ENCODE measurements at places on chromosomes 11 and 22.

DNA sequence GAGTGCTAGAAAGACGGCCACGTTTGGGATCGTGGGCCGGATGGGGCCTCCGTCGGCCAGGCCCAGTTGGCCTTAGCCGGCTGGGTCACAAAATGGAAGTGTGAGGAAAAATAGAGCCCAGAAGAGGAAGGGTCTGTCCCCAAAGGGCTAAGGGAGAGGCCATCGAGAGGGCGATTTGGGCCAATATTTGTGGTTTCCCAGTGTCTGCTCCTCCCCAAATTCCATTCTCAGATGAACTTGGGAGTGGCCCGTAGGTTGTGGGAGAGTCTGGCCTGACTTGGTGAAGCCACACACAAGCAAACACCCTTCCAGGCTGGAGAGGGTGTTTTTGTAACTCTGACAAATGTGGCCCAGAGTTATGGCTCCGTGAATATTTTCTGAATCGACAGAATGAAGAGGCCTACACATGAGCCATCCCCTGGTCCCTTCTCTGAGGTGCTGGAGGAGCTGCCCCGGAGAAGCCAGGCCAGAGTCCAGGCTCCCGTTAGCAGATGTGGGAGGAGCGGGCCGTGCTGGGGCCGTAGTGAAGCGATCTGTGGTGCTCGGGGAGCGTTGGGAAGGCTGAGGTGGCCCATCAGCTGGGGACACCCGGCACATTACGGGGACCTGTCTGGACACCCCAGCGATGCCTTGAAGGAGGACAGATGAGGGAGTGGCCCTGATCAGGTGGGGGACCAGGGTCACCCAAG lies 73.5 kb upstream of the PPARA start:
- no peak for DNase-seq

GRCh38 chr11:27495710-27496300 lies 10.8 kb downstream of the LIN7C start:
- DNase-seq = no peak

DNA sequence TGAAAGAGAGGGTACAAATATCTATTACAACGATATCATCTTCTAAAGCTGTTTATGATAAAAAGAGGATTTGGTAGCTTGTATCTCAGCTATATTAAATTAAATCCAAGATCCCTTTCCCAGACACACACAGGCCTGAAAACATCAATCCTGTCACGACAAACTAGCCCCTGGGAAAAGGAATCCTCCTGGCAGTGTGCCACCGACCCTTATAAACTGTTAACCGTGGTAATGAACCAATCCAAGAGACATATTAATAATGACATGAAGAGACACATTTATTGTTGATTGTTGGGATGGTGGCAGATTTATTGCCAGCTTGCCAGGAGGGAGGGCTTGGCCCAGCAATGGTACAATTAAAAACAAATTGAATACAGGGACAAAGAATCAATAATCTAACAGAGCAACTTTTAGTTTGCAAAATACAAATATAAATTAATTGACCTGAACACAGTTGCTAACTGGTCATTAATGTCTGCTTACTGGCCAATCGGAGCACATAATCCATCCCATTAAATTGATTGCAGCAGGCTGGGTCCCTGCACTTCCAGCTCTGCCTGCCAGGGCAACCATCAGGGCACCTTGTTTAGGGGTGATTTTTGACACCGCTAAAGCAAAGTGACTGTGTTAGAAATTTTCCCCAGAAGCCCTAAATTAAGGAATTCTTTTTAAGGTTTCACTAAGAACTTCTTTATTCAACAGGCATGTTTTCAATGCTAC lies 887.6 kb downstream of the OPCML start:
- no peak for DNase-seq

DNA sequence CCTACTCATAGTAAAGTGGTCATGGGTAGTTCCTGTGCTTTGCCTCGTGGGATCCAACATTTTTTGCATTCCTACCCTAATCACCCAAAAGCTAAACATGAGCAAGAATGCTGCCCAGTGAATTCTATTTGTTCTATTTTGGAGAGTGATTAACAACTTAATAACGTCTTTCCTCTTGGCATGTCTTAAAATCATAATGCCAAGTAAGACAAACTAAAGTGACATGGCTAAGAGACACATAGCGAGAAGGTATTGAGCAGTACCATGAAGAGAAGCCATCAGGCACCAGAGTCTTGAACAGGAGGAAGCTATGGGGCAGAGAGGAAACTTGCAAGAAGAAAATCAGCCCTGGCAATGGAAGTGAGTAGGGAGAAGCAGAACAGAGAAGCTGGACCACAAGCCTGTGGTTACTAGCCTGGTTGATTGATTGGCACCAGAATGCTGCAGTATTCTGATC lies 32.0 kb downstream of the EXPH5 start:
- DNase-seq = no peak

- DNase-seq = no peak
These were observed 10.7 kb downstream of the SHANK3 start for GRCh38 chr22:50683086-50683993.

DNA sequence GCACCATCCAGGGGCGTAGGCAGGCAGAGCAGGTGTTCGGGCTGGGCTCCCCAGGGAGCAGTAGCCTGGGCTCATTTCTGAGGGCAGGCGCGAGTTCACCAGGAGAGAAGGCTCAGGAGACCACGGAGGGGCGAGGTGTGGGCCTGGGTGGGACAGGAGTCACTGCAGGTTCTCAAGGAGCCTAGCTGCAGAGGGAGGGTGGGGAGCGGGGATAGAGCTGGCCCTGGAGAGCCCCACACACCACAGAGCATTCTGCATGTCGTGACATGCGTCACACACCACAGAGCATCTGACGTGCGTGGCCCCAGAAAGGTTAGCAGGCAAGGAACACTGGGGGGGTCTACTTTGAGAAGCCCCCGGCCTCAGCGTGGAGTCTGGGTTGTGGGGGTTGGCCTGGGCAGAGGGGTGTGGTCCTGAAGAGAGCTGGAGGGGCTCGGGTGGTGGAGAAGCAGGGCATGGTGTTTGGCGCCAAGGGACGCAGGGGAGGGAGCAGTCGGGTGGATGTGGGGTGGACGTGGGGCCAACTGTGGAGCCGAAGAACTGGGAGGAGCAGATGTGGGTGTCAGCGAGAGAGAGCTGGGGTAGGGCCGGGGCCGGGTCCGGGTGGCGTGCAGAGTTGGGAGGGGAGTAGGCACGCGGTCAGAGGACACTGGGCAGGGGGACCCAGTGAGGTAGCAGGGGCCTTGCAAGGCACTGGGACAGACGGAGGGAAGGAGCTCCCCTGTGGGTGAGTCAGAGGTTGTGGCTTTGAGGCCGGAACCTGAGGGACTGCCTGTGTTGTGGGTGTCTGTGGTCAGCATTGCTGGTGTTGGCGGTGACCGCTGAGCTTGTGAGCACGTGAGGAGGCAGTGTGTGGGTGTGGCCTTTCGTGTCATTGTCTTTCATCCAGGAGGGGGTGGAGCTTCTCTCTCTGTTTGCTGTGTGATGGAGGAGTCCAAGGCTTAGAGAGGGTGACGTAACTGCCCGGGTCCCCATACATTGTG lies 25.5 kb downstream of the CTTN start:
- DNase-seq = no peak

DNA sequence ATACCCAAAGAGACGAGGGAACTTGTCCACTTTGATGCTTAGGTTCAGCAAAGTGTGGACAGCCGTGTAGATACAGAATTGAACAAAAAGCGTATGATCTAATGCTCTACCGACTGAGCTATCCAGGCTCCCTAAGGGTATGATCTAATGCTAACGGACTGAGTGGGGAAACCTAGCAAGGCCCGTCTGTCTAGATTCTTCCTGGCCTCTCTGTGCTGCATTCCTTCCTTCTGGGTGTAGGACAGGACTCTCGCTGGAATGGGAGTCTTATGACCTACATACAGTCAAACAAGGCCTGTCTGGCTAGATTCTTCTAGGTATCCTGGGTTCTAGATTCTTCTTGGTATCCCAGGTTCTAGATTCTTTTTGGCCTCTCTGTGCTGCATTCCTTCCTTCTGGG lies 8.4 kb upstream of the SLC15A3 start:
- DNase-seq = no peak

DNA sequence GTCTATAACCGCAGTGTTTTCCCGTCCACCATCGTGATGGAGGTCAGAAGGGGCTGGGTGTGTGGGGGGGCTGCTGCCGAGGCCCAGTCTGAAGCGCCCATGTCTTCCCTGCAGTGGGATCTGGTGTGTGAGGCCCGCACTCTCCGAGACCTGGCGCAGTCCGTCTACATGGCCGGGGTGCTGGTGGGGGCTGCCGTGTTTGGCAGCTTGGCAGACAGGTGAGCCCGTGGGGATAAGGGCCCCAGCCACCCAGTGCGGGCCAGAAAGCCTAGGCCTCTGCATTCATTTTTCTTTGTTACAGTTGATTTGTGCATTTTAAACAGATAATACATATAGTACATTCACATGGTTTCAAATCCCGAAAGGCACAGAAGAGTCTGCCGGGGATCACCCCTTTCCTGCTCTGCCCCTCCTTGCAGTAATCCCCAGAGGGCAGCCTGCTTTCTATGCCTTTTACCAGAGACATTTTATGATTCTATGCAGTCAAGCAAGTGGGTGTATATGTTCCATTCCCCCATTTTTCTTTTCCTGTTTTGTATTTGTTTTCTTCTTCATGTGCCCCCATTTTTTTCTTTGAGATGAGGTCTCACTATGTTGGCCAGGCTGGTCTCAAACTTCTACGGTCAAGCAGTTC lies 32.6 kb downstream of the CAPN1 start:
- DNase-seq = no peak
